ENCODE measurements at places on chromosomes 6 and 20.

- no peak for DNase-seq
Measured at GRCh38 chr6:129312880-129313279, 397.1 kb downstream of the ARHGAP18 start.

DNA sequence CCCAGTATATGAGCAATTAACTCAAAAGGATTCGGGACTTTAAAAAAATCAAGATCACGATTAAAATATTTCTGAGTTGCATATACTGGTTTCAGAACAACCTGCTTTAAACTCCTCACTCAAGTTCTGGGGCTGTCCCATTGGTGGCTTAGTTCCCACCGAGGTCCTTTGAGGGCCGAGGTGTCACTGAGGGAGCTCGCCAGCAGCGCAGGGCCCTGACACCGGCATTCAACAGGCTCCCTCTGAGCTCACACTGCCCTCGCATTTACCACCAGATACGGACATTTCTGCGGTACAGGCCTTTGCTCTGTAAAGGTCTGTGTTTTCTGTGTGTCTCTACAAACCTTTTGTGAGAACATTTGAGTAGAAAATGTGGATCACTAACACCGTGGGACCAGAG, 24.4 kb upstream of the BNIP5 start:
- no peak for DNase-seq

- DNase-seq = no peak
Measured at GRCh38 chr6:161434921-161435747, 161.3 kb upstream of the AGPAT4 start.

GRCh38 chr20:50625986-50626677, 65.2 kb downstream of the RIPOR3 start:
- no peak for DNase-seq

- DNase-seq = no peak
Measured at GRCh38 chr6:156720691-156721685, 56.2 kb upstream of the ARID1B start.

GRCh38 chr6:108082539-108082938, 8.0 kb upstream of the OSTM1 start:
- DNase-seq = no peak

DNA sequence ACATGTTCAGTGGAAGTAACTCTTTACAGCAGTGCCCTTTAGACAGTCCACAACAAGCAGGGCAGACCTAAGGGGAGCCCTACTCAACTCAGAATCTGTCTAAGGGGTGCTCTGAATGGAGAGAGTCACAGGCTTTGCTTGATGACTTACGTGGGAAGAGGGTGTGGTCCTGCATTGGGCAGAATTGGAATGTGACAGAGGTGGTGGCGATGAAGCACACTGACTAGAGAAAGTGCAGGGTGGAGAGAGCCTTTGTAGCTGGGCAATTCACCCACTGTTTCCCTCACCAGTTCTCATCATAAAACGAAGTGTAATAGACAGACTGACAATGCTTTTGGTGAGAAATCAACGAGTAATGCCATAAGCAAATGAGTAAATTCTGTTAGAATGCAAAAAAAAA, 11.2 kb downstream of the TP53INP2 start:
- no peak for DNase-seq

- no peak for DNase-seq
Measured at GRCh38 chr20:13644010-13644409, 5.3 kb upstream of the TASP1 start.

GRCh38 chr6:158068893-158069799, 87.5 kb downstream of the SYNJ2 start:
- DNase-seq = no peak

DNA sequence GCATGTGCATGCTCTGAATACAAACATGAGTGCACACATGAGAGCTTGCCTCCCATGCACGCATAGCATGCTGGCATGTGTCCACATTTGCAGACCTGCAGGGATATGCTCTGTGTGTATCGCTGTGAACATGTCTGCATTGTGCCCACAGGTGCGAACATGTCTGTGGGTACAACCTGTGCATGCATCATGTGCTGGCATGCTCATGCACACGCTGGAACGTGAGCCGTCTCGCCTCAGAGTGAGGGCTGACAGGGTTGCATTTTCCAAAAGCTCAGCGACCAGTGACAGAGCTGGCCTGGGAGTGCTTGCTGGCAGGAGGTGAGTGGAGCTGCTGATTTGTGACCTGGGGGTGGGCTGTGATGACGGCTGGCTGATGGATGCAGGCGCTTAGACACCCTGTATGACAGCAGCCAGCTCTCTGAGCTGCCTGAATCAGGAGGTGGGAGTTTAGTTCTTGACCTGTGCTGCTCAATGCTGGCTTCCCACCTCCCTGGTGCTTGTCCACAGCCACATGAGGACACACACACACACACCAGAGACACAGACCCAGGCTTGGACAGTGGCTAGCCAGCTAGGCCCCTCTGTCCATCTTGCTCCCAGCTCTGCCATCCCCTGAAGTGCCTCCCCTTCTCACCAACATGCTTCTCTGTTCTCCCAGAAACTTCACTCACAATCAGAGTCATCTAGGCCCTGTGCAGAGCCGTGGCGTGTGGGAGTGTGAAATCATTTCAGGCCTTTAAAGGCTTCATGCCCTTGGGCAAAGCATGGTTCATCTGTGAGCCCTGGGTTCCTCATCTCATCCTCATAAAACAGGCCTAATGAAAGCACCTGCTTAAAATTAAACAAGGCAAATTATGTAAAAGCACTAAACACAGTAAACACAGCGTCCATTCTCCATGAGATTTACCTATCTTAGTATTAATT, 51.4 kb downstream of the CD40 start:
- no peak for DNase-seq

DNA sequence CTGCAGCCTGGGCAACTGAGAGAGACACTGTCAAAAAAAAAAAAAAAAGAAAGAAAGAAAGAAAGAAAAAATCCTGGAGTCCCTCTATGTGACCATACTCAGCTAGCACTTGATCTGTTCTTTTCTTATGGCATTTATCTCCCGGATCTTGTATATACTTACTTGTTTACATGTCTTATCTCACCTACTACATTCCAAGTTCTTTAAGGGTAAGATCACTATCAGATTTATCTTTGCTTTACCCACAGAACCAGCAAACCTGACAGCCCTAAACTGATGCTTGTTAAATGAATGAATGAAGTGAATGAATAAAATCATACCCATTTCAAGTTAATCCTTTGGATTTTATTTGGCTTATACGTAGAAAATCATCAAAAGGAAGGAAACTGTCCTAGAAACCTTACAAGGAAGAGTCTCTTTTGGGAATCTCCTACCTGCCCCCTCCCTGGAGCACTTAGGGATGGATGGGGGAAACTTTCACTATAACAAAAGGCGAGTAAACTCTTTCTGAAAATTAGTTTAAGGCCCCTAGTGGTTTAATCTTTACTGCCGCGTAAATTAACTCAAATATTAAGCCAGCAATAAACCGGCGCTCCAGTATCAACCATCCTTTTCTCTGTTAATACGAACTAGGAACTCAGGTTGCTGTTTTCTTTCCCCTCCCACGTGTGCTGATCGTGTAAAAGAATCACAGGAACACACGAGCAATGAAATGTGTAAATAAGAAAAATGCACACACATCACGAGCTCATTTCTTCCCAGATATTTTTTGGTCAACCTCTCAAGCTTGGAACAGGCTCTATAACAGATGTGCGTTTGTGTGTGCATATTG, 1.3 kb upstream of the UTRN start:
- DNase-seq = no peak

DNA sequence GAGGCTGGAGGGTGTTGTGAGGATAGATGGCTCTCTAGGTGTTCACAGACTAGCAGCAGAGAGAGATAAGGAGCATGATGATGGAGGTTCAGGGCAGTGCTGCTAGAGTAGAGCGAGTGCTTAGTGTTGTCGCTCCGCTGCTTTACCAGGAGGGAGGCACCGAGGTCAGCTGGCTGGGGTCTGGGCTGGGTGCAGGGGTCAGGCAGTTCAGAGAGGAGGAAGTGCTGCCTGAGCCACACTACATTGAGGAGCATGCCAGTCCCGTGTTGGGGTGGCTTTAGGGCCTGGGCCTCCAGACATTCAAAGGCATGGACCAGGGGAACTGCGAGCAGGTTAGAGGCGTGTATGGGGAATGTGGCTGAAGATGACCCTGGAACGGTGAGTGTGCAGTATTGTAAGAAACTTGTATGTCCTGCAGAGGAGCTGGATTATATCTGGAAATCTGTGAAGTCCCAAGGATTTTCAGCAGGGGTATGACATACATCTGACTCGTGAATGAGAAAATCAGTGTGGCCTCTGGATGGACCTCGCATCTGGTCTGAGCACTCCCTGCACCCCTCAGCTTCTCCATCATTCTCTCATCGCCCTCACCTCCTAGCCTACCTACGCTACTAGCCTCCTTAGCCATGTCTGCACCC, 66.9 kb downstream of the IGF2R start:
- no peak for DNase-seq

DNA sequence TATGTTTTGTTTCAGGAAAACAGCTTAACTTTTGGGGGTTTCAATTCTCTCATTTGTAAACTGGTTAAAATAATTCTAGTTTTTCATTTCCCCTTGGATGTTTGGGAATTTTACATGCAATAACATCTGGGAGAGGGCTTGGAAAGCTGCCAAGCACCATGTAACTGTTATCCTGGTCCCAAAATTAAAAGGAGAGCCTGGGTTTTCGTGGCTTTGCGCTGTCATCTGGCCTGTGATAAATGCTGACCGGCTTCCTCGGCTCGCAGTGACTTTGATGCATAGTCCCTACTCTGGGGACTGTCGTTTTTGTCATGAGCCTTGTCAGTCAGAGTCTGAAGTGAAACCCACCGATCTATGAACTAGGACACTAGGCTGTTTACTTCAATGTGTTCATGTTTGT, 12.2 kb downstream of the SLC35F1 start:
- DNase-seq = no peak

DNA sequence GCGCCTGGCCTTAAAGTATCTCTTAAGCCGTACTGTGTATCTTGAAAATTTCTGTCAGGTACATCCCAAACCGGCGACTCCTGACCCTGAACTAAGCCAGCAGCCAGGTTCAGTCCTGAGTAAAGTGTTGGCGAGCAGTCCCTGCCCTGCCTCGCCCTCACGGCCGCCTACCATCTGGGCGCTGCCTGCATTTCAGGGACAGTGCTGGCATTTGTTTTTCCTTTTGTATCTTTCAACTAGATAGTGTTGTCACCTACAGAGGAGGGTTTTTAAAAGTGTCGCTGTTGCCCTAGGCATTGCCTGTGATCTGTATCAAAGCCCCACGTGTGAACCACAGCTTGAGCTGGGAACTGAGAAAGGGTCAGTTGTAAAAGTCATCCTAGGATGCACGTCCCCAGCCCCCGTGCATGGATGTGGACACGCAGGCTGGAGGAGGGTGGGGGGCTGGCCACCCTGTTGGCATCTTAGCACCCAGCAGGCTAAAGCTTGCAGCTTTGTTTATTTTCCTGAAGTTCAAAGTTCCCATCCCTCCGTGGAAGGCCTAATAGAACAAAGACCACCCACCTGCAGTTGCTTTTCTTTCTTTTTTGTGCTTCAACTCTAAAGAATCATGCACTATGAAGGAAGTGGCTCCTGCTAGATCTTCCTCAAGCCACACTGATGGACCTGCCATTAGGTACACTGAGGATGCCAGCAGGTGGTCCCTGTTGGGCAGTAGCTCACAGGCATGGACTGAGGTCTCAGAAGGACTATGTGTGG, 136.8 kb downstream of the ZDHHC14 start:
- no peak for DNase-seq

DNA sequence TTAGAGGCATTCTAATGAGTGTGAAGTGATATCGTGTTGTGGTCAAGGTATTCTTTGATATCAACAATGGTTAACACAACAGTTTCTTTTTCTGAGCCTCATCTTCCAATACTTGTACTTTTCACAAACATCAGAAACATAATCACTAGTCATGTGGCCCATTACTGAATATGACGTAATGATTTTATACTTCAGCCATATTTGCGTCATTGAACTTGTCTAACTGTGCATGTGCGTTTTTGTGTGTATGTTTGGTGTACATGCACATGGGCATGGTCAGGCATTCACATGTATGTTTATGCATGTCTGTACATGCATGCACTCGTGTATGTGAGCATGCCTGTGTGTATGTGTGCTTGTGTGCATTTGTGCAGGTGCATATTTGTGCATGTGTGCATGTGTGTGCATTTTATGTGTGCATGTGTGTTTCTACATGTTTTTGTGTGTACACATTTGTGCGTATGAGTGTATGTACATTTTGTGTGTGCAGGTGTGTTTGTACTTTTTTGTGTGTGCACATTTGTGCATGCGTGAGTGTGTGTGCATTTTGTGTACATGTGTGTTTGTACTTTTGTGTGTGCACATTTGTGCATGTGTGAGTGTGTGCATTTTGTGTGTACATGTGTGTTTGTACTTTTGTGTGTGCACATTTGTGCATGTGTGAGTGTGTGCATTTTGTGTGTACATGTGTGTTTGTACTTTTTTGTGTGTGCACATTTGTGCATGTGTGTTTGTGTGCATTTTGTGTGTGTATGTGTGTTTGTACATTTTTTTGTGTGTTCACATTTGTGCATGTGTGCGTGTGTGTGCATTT, 29.4 kb downstream of the PRR18 start:
- no peak for DNase-seq

GRCh38 chr20:19815553-19815991, 57.5 kb downstream of the RIN2 start:
- no peak for DNase-seq

GRCh38 chr6:28490205-28490890, 25.2 kb downstream of the GPX6 start:
- DNase-seq = no peak
